ENCODE measurements at places on chromosomes 13 and 19.

DNA sequence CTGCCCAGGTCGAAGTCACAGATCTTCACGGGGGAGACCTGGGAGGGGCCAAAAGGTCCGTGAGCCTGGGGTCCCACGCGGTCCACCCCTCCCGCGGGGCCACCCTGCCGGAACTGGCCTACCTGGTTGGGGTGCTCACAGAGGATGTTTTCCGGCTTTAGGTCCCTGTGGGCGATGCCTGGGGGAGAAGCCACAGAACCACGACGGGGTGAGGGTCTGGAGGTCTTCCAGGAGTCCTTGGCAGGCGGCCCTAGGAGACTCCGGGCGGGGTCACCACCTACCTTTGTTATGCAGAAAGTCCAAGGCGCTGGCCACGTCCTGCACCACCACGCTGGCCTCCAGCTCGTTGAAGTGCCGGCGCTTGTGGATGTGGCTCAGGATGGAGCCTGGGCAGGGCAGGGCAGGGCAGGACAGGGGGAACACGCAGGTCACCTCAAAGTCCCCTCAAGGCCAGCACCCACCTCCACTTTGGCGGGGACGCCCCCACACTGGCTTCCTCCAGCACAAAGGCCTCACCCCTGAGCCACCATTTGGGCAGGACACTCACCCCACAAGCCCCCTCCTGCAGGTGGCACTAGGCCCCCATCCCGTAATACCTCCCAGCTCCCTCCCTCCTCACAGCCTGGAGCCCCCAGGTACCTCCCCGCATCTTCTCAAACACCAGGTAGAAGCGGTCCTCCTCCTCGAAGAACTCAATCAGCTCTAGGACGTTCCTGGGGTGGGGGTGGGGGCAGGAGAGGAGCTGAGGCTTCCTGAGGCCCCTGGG lies 8.4 kb downstream of the MKNK2 start:
- no peak for DNase-seq

GRCh38 chr19:43751466-43752220 lies 3.1 kb downstream of the SMG9 start:
- DNase-seq, result no peak

DNA sequence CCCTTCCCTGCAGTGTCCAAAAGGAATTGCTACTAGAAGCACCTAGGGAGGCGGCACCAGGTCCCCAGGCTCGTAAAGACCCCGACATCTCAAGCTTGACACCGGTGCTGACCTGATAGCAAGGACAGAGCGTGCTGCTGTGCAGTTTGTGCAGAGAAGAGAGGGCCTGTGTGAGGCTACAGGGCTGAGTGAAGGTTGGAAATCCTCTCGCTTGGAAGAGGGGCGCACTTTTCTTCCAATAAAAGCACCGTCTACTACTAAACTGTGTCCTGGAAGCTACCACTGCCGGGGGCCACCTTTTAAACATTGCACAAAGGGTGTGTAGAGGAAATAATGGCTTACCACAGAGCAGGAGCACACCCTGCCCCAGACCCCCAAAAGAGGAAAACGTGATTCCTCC lies 11.0 kb downstream of the TMEM272 start:
- no peak for DNase-seq

- no peak for DNase-seq
Observed at GRCh38 chr19:38360351-38360750, 14.0 kb upstream of the PSMD8 start.

DNA sequence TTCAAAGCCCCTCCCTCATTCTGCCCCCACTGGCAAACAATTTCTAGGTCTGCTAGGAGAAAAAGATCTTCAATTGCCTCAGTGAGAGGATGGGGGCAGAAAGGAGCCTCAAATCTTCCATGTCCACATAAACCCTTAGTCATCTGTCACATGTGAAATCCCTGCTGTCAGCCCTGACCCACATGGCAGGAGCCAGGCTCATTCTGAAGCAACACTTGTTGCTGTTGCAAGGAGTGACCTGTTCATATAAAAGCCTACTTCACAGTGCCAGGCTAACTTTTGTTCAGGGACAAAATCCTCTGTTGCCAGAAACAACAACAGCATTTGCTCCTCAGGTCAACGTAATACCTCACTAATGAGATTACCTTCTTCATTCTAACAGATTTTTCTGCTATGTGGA lies 70.5 kb downstream of the IRS2 start:
- no peak for DNase-seq

- DNase-seq, result no peak
Observed at GRCh38 chr13:69585656-69586055, 522.0 kb upstream of the ATXN8OS start.

DNA sequence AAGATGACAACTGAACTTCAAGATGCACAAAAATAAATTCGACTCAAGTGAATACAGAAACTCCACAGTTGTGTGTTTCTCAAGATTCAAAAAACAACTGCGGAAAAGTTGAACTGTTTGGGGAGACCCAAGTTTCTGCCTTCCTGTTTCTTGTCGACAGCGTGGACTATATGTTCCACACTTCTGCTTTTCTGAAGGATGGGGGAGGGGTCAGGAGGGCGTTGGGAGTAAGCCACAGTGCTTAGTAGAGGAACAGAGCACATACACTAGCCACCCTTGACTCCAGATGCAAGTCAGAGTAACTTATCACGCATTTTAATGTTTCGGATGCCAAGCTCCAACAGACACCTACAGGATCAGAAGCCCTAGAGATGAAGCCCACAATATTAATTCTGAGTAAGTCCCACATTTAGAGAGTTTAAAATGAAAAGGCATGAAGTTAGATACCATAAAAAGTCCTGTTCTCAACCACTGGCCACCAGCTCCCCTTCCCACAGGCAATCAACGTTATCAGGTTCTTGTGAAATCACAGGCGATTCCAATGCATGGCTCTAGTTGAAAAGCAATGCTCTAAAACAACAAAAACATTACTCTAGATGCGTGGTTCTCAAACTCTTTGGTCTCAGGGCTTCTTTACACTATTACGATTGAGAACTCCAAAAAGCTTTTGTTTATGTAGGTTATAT lies 4.2 kb downstream of the TUBGCP3 start:
- DNase-seq, result no peak

DNA sequence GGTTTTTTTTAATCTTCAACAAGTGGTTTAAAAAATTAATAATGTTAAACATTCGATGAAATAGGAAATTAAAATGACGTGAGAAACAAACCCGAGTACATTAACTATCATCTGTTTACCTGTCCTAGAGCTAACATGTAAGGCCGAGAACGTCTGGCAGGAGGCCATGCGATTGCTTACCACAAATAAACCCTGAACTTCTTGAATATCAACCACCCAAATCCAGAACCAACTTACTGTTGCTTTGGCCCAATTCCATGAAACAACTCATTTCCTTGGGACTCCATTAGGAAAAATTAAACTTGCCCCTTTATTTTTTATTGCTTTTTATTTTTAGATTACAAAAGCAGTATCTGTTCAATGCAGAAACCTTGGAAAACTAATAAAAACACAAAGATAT lies 228.9 kb upstream of the IRS2 start:
- DNase-seq, result no peak

DNA sequence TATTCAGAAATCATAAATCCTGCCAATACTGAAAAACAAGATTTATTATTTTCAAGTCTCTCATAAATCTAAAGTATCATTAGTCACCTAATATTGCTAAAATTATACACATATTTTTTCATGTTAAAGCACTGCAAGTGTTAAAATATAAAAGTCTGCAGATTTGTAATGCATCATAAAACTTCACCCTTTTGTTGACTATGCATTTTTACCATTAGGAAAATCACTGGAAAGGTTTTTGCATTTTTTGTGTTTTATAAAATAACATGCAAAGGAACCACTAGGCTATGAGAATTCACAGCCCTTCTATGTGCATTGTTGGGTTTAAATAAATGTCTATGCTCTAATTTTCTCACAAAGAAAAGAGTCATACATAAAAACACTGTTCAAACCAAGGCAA lies 407.3 kb downstream of the DACH1 start:
- no peak for DNase-seq

DNA sequence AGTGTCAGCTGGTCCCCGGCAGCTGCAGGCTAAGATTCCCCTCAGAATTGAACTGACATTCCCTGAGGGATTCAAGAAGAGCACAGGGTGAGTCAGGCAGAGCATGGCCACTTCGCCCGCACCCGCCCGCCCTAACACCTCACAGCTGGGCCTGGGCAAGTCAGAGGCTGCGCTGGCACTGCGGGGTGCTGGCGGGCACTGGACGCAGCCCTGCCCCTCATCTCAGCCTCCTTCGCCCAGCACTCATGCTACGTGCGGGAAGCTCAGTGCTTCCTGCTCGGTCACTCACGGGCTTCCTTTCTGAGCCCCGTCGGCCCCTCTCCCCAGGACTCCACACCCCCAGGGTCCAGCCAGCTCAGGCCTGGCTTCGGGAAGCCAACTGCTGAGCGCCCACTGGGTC lies 56.9 kb downstream of the MLLT1 start:
- DNase-seq, result no peak

GRCh38 chr19:48810151-48810550 lies 678 bp downstream of the BCAT2 start:
- DNase-seq, result no peak

DNA sequence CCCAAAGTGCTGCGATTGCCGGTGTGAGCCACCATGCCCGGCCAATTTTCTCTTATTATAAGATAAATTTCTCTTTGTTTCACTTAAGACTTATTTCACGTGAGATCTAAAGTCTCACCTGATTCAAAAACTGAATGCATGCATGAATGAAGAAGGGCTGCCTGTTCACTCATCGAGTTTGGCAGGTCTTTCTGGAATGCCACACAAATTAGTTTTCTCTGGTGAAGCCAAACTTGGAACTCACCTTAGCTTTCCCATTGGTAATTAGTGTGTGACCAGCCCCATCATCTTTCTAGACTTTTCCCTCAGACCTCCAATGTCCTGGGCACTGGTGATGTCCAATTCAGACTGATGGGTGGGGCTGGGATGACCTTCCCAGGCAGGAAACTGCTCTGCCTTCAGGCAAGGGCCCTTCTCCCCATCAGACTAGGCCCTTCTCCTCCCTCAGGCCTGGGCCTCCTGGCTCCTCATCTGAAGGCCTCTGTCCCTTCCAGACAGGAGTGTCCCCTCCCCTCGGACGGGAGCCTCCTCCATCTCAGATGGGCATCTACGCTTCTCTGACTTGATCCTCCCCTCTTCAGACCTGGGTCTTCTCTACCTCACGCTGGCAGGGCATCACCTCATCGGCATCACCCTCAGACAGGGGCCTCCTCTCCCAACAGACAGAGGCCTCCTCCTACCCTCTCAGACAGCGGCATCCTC lies 14.4 kb downstream of the C3 start:
- no peak for DNase-seq

DNA sequence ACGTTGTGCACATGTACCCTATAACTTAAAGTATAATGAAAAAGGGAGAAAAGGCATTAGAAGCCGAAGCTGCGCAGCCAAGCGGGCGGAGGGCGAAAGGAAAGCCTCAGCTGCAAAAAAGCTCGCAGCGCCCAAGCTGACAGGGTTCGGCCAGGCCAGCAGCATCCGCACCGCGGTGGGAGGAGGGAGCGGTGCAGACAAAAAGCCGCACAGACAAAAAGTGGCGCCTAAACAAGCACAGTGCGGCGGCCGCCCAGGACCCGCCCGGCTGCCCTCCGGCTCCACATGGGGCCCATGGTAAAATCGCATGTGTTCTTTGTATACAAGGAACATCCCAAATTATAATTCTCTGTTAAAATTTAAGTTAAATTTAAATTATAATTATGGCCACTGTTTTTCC lies 42.4 kb downstream of the PSG3 start:
- DNase-seq, result no peak

GRCh38 chr13:107234319-107235073 lies 666.6 kb upstream of the ARGLU1 start:
- DNase-seq, result no peak

DNA sequence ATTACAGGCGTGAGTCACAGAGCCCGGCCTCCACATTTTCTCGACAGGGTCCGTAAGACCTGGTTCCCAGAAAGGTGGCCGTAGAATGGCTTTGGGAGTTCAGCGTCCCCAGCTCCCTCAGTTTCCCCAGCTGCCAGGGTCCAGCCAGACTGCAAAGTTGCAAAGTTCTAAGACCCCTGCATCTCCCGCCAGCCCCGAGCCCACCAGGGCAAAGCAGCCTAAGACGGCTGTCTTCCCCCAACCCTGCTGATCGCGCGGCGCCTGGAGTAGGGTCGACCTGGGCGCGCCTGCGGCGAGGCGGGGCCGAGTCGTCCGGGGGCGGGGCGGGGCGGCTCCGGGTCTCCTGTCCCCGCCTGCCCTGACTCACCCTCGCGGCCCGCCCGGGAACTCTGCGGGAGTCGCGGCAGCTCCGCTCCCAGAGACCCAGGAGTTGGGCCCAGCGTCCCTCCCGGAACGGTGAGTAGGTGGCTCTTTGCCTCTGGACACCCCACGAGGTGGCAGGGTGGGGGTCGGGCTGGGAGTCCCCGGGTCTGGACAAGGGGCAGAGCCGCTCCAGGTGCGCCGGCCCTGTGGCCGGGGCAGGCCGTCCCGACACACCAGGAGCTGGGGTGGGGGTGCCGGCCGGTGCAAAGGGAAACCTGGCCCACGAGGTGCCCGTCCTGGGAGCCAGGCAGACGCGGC lies at the start of gene LRRC8E:
Gene LRRC8E, plus strand, starts transcription at position 366 of the 681 bp plus-strand sequence. CDS start 7,094 bp downstream, outside the sequence.
- DNase-seq, result no peak

DNA sequence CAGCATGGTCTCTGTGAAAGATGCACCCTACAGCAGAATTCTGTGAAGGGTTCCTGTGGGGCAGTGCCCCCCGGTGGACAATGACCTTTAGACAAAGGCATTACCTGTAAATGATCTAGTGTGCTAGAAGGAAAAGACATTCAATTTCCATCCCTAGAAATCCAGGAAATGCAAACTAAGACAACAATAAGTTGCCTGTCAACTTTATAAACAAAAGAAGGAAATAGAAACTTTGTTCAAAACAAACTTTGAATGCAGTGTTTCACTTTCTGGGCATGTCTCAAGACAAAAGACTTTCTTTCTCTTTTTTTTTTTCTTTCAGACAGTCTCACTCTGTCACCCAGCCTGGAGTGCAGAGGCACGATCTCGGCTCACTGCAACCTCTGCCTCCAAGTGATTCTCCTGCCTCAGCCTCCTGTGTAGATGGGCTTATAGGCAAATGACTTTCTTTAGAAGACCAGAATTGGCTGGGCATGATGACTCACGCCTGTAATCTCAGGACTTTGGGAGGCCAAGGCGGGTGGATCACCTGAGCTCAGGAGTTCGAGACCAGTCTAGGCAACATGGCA lies 15.5 kb downstream of the TEX101 start:
- no peak for DNase-seq

- DNase-seq, result no peak
Observed at GRCh38 chr19:21848706-21849105, 12.7 kb upstream of the ZNF43 start.

DNA sequence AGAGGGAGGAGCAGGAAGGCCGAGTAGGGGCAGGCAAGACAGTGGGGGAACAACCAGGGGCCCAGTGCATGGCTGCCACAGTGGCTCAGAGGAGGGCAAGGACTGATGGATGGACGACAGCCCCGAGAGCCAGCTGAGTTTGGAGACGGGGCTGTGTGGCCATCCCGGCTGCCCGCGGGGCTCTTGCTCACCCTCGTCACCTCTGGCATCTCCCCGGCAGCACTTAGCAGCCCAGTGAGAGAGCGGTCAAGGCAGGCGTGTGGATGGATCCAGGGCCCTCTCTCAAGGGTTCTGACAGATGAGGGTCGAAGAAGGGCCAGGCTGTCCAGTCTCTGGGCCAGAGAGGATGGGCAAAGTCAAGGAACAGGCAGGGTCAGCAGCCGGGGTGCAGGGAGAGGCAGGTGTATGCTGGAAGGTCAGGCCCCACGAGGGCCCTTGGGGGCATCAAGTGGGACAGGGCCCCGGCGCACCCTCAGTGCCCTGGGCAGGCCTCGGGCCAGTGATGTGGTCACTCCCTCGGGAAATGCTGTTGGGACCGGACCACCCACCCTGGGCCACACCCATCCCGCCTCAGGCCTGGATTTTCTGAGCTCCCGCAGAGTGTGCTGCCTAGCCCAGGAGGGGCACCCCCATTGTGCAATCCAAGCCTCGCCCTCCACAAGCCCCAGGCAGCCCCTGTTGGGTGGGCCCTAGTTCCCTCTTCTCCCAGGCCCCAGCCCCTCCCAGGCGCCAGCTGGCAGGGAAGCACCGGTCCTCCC lies 56.4 kb upstream of the TPM4 start:
- no peak for DNase-seq
